ENCODE measurements at places on chromosomes 11 and 22. TPM values are rescaled to one million over a fixed set of nuclear protein-coding genes. Genes with fewer than 3 reads are reported as not detected.

Gene OR4A16
- total RNA-seq: not detected

Gene OR51F1
- not detected for total RNA-seq

DNA sequence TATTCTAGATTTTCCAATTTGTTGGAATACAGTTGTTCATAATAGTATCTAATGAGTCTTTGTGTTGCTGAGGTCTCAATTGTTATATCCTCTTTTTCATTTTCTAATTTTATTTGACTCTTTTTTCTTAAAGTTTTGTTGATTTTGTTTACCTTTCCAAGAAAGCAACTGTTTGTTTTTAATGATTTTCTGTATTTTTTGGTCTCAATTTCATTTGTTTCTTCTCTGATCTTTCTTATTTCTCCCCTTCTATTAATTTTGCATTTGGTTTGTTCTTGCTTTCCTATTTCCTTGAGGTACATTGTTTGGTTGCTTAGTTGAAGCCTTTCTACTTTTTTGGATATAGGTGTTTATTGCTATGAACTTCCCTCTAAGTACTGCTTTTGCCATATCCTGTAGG lies 5.2 kb upstream of the OR52A1 start:
- DNase-seq: no peak

DNA sequence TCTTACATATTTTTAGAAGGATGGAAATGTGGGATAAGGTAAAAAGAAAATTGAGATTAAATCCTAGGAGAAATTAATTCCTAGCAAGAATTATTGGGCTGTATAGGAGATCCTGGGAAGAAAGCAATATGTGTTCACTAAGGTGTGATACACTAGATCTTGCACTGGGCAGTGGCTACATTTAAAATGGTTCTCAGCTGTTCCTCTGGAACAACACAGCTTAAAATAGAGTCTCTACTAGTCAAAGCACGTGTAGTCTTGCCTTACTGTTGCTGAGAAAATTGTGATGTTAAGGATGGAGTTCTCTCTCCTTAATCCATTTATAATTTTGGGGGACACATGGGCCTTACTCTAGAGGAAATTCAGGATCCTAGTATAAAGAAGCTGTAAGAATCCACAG lies 54.9 kb downstream of the EXT2 start:
- no peak for DNase-seq

- no peak for DNase-seq
Measured at GRCh38 chr11:73152861-73153483, 10.9 kb upstream of the FCHSD2 start.

DNA sequence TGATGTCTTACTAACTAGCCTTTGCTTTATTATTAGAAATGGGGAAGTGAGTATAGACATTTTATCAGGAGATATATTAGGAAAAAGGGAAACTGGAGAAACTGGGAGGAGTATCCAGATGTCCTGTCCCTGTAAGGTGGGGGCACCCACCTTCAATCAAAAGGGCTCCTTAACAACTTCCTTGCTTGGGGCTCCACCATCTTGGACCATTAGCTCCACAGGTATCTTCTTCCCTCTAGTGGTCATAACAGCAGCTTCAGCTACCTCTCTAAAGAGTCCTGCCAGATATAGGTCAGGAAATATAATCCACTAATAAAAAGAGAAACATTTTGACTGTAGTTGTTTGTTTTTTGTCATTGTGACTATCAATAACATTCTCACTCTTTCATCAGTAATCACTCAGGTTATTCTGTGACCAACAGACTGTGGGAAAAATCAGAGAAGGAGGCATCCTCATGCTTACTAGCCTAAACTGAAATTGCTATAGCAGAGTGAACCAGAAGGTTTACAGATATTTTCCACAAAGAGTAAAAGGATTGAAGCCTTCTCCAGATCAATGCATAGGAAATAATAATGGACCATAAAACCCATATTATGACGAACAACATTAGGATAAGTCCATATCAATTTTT lies 10.4 kb downstream of the OR51B4 start:
- no peak for DNase-seq
